ENCODE measurements at places on chromosomes 1 and 21.

DNA sequence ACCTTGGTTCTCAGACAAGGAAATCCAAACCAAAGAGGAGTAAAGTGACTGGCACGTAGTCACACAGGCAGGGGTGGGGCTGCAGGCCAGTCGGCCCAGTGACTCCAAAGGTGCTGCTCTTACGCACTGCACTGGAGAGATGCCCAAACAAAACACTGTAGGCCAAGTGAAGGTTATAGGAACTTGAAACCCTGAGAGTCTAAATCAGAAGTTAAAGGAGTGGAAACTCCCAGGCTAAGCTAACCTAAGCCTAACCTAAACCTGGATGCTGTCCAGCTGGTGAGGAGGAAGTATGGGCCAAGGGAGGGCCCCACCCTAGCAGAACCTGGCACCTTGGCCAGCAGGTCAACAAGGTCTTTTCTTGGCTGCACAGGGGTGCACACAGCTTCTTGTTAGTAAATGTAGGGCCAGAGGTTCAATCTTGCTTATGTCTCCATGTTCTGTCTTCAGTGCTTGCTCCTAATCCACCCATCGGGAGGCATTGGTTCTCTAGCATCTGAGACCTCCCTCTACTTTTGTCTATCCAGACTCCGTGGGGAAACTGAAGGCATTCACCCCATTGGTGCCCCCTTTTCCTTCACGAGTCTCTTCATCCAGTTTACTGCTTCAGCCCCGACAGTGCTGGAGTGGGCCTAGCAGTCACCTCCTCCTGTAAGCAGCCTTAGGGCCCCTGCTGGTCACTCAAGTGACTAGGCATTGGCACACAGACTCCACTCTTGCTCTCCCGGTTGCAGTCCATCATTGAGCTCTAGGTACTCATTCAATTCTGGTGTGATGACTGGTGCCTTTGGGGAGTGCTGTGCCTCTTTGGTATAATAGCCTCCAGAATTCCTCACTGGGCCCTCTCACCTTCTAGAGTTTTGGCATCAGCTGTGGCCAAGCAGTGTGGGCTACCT, 12.9 kb upstream of the TMEM125 start:
- DNase-seq: no peak

- DNase-seq: no peak
These were observed 346.1 kb downstream of the OMA1 start for GRCh38 chr1:58200437-58200836.

DNA sequence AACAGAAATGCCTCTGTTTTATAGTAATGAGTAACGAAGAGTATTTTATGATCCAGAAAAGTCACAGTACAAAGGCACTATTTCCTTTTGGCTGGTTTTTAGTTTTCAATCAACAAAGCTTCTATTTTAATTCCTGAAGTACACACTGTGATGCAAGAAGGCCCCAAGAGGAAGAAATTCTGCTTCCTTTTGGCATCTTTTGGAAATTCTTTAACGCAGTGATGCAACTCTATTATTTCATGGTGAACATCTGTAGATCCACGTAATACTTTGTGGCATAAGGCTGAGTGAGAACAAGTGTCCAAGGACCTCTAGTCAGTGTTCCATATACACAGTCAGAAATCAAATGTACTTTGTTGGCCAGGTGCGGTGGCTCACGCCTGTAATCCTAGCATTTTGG, 137.5 kb downstream of the TGFB2 start:
- no peak for DNase-seq

DNA sequence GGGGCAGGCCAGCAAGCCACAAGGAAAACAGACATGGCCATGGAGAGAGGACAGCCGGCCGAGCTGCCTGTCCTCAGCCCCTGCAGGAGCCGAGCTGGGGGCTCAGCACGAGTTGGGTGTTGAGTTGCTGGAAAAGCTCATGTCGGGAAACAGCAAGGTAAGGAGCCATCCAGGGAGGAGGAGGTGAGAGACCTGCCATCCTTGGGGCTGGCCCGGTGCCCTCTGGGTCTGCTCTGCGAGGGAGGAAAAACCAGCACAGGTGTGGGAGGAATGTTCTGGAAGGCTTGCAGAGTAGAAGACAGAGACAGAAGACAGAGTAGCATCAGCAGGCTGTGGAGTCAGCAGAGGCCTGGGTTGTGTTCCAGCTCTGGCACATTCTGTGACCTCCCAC, 548.8 kb downstream of the PTPRU start:
- no peak for DNase-seq

- DNase-seq: no peak
These were observed 58.0 kb downstream of the RBM11 start for GRCh38 chr21:14273736-14274538.

GRCh38 chr1:197247465-197247864, 20.6 kb upstream of the CRB1 start:
- no peak for DNase-seq

DNA sequence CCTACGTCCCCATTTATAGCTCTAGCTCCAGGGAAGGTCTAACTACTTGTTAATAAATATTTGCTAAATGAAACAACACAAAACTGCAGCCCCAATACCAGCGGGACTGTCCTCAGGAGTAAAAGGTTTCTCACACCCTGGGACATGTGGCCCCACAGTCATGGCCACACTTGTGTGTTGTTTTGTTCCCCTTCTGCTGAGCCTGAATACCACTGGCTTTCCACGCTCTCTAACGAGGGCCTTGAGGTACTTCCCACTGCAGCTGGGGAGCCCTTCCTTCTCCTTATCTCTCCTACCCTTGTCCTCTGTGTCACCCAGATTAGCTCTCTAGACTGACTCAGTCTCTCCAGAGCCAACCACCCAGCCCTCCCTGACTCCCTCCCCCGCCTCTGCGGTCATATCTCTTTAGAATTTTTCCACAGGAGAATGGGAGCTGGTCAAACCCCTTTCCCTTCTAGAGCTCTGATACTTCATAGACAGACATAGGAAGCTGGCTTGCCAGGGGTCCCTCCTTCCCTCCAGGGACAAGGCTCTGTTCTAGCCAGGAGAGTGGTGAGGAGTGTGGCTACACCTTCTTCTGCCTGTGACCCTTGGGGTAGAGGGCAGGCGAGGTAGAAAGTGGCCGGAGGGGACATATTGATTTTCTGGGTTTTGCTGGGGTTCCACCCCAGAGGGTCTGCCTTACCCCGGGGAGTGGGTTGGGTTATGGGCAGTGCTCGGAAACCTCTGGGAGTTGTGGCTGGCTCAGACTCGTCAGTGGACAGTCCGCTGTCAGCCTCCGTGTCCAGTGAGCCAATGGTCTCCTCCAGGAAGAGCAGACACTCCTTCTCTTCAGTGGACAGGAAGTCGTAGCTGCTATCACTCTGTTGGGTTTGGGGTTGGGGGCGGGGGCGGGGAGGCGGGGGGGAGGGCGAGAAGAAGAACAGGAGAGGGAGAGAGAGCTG, 8.1 kb downstream of the C1orf116 start:
- DNase-seq: peak; percentile 85

GRCh38 chr1:82346141-82346540, 545.4 kb downstream of the ADGRL2 start:
- no peak for DNase-seq

GRCh38 chr21:37219761-37220432, 47.2 kb downstream of the VPS26C start:
- peak; percentile 15 for DNase-seq

DNA sequence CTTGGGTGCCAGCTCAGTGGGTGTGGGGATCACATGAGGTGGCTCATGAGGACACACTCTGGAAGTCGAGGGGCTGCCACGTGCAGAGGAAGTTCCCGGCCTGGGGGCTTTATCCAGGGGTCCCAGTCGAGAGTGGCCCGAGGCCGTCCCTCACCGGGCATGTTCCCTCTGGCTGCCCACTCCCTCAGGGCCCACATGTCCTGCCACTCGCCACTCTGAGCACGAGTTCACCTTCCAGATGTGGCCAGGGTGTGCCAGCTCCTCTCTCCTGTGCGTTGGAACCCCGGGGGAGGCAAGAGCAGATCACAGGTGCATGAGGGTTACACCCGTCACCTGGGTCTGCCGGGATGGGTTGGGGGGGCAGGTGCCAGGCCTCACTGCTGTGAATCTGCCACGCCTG, 14.6 kb downstream of the TMEM201 start:
- DNase-seq: no peak

DNA sequence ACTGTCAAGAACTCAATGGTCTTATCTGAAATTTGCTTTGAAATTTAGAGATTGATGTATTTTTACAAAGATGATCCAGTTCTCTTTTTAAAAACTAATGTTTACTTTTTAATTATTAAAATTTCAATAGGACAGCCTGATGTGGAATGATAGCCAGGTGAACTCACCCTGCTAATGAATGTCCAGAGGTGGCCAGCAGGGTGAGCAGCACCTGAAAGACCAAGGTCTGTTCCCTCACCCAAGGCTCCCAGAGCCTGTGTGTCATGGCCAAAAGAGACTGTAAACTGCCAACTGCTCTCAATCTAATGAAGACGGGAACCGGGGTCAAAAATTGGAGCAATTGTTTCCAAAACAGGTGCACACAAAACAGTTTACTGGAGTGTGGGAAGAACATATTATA, 340.4 kb downstream of the DISC1 start:
- DNase-seq: no peak

DNA sequence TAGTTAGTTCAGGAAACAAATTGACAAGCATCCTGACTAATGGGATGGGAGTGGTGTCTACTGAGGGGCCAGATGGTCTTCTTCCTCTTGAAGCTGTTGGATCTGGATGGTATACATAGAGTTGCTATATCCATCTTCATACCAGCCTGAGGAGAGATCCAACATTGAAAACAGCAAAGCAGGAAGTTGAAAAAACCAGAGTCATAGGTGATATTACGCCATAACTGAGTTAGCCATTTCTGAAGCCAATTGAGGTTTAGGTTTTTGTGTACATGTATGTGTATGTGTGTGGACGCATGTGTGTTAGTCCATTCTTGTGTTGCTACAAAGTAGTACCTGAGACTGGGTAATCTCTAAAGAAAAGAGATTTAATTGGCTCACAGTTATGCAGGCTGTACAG, 2.3 kb upstream of the TSPAN2 start:
- DNase-seq: peak; percentile 54

DNA sequence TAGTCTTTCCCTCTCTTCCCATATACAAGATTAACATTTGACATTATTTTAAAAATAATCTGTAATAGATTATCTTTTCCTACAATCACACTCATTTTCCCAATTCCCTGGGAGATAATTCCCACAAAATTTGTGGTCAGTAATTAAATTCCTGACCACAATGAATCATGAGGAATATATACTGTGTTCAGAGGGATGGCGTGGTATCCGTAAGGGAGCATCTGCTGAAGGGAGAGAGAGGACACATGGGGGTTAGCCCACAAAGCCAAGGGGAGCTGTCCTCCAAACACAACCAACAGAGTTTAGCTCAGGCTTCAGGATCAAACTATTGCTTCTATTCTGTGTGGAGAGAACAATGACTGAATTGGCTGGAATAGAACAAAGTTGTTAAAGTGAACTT, 57.1 kb upstream of the PPP2R5A start:
- no peak for DNase-seq

DNA sequence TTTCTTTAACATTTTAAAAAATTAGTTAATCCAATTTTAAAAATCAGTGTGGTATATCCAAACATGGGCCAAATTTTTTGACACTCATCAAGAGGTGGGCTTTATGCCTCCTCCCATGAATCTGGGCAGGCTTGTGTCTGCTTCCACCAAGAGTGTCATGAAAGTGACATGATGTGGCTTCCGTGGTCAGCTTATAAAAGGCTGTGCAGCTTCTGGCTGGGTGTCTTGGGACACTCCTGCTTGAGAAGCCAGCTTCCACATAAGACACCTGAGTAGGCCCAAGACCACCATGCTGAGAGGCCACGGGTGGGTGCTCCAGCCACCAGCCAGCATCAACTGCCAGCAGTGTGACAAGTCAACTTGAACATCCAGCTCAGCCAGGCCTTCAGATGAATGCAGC, 74.3 kb upstream of the RUNX3 start:
- peak; percentile 59 for DNase-seq

- peak; percentile 67 for DNase-seq
These were observed 653 bp downstream of the FNDC10 start for GRCh38 chr1:1599030-1599934.

DNA sequence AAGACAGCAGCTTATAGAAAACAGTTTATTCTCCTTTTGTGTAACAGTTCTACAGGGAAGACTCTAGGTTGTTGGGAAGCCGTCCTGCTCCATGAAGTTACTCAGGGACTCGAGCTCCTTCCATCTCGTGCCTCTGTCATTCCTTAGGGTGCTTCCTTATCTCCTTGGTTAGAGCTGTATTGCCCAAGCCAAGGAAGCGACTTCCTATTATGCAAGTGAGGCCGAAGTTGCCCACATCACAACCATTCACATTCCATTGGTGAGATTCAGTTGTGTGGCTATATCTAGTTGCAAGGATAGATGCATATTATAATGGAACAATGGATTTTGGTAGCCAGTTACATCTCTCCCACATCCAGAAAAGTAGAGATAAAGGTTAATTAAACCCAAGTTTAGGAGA, 9.0 kb downstream of the GSTM5 start:
- DNase-seq: peak; percentile 7

DNA sequence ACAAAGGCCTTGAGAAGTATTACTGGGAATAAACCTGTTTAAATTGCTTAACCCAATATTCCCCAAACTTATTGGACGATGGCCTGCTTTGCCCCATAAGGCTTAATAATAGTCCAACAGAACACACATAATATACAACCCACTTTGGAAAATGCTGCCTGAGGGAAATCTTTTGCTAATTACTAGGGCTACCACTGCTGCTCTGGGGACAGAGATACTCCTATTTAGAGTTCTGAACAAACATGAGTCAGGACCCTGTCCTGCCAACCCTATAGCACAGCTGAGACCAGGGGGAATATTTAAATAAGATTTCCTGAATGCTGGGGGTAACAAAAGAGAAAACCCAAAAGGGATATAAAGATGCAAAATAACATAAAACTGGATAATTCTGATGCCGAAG, 139.1 kb downstream of the BRINP2 start:
- DNase-seq: no peak

DNA sequence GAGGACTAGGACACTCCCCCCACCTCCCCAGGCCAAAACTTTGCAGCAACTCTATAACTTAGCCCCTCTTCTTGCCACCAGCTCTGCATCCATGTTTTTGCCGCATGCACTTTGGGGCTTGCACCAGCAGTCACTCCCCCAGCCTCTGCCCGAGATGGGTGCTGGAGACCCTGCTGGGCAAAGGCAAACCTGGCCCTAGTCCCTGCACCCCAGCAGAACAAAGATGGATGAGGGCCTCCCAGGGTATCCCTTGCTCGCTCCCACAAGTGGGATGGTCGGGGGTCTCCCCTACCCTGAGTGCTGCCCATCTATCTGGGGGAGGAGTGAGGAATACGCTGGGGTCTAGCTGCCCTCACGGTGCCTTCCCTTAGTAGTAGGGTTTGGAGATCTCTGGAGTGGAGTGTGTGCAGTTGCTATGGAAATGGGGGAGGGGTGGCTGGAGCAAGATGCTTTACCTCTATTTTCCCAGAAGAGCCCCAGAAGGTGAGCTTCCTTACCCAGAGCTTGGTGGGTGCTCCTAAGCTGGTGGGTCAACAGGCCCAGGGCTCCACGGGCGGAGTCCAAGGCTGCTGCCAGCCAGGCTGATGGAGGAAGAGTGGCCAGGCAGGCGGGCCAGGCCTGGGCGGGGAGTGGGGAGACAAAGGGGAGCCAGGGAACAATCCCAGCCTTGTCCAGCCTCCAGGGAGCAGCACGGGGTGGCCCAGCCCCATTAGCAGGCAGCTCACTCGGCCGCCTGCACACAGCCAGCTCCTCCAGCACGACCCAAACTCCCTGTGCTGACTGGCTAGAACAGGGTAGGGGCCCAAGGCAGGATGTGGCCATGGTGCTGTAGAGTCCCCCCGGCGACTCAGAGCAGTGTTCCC, at the start of gene PAQR6:
Gene PAQR6, minus strand, starts transcription at position 597 of the 863 bp plus-strand sequence. CDS start 1,325 bp downstream, outside the sequence.
- no peak for DNase-seq

- no peak for DNase-seq
These were observed 142.1 kb upstream of the BRINP3 start for GRCh38 chr1:190619724-190620123.

GRCh38 chr1:164709541-164710278, 150.7 kb downstream of the PBX1 start:
- no peak for DNase-seq
